ENCODE measurements at places on chromosomes 1 and 21.

GRCh38 chr1:16237343-16237830, 404 bp upstream of the CPLANE2 start:
- no peak for DNase-seq

GRCh38 chr1:241608379-241609033, 31.7 kb downstream of the CHML start:
- DNase-seq = no peak

DNA sequence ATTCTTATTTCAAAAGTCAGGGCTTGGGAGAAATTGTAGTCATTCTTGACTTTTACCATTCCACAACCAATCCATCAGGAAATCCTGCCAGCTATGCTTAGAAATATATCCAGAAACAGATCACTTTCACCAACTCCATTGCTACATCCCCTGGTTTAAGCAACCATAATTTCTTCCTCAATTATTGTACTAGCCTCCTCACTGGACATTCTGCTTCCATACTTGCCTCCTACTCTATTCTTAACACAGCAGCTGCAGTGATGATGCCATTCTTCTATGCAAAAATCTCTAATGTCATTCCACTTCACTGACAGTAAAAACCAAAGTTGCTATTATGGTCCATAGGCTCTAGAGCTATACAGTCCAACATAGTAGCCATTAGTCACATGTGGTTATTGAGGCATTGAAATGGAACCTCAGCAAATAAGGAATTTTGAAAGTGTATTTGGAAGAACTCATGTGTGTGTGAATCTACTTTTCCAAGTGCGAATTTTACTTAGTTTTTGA, 110.7 kb upstream of the KIAA0040 start:
- no peak for DNase-seq

- no peak for DNase-seq
Measured at GRCh38 chr1:33465316-33465715, 7.1 kb upstream of the ZSCAN20 start.

DNA sequence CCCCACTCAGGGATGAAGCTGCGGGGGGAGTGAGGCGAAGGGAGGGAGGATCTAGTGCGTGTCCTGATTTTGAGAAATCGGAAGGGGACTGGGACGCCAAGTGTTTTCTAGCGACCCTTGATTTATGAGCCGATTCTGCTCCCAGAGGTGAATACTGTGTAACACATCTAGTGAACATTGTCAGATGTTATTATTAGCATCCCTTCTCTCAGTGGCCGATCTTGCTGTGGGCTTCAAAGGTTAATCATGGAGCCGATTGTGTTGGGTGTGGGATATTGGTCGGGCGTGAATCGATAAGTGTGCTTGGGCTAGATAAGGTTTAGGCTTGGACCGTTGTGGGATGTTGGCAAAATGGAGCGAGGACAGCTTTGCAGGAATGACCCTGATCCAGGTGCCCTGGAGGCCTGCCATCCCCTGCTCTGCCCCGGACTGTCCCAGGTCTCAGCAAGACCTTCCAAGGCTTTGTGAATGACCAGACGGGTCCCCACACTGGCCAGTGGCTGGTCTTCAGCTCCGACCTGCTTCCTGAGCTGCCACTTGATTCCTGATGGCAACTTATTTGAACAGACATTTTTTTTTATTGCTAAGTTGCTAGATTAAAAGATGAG, 2.2 kb downstream of the AJAP1 start:
- no peak for DNase-seq

- no peak for DNase-seq
Measured at GRCh38 chr1:203526130-203526529, 32.2 kb downstream of the OPTC start.

DNA sequence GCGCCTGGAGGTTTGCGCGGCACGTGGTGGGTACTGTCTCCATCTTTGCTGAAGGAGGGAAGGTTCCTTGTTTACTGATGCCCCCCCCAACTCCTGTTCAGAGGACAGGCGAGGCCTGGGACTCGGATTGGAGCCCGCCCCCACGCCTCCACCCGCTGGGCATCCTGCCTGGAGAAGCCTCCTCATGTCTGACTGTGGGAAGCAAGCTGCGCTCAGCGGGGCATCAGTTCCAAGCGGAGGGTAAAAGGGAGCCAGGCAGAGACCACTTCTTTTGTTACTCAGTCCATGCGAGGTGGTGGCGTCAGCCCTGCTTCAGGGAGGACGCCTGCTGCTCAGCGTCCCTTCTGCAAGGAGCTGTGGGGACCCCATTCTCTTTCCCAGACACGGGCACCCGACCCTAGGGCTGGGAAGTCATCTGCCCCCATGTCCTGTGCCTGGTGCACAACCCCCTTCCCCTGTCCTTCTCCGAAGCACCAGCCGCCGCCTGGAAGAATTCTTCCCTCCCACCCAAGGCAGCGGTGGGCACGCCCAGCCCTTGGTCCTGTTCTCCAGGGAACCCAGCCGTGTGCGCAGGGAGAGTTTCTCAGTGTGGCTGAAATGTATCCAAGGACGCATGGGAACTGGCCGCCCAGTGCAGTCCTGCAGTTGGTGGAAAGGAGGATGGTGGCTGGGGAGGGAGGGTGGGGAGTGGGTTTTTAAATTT, 414.0 kb downstream of the CAMTA1 start:
- DNase-seq = no peak

DNA sequence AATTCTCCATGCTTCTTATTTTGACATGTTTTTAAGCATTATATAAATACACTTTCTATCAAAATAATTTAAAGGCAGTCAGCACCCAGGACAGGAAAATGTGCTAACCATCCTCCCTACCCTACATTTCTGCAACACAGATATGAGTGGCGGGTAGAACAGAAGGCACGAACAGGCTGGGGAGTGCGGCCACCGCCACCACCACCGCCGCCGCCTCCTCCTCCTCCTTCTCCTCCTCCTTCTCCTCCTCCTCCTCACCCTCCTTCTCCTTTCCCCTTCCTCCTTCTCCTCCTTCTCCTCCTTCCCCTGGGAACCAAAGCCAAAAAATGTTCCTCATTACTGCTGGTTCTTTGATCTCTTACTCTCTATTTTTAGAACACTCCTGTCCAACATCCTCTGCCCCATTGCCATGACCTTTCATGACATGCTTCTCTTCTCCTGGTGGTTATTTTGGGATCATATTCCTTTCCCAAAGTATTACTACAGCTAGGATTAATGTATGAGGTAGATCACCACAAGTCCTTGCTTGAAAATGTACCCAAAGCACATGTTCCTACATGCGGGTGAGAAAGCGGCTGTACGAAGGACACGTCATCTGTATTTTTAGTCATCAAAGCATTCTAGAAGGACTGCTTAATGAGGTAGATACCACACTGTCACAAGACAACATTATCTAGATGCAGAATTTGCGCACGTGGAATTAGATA, 24.5 kb upstream of the CCN1 start:
- no peak for DNase-seq

DNA sequence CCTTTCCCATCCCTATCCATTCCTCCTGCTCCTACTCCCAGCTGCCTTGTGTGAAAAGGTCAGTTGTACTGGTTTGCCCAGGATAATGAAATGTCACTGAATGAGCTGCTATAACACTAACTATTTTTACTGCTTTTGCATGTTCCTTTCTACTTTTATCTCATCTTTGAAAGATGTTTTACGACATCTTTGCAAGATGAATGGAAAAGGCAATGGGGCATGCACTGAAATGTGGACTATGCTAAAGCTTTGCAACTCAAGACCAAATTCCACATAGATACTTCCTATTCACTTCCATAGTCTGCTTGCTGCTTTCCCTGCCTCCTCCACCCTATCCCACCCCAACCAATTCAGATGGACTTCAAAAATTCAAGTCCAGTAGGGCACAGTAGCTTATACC, 111.3 kb downstream of the SETD4 start:
- DNase-seq = no peak

GRCh38 chr1:61082311-61083012, at the start of gene NFIA:
TSS of gene NFIA (plus strand) at chr1:61082561.
- no peak for DNase-seq

GRCh38 chr1:1255611-1256010, 9.1 kb upstream of the C1QTNF12 start:
- DNase-seq = no peak

DNA sequence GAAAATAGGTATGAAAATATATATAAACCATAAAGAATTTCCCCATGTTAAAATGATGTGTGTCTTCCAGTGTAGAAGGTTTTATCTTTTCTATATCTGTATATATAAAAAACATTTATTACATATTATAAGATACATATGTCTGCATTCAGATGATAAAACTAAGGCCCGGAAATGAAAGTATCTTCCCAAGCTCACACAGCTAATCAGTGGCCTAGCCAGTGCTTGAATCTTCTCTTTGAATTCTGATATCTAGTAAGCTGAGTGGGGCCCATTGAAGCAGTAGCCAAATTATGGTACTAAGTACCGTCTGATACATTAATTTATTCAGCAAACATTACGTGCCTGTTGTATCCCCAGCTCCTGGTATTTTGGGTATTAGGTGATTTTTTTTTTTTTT, 28.6 kb downstream of the UCK2 start:
- no peak for DNase-seq

GRCh38 chr1:248807067-248807737, 18.5 kb downstream of the SH3BP5L start:
- DNase-seq = peak; percentile 44

DNA sequence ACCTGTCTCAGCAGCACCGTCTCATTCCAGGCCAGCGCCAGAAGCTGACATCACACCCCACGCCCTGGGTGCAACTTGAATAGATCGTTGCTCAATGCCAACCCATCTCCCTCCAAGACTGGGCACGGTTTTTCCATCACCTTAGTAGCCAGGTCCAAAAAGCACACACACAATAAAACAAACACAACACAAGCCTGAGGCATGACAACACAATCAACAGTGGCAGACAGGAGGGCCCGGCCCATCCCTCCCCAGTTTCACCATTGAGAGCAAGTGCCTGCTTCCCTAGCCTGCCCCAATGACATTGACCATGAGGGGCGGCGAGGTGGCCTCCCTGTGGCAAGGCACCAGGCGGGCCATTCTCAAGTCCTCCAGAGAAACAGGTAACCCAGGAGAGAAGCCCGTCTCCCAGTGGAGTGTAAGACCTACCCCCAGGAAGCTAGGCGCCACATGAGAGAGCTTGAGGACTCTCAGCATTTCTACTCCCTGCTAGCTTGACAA, 2.7 kb downstream of the IFFO2 start:
- DNase-seq = no peak

GRCh38 chr1:84425150-84425896, 27.0 kb downstream of the DNASE2B start:
- DNase-seq = no peak

GRCh38 chr1:9200441-9200840, 34.1 kb upstream of the H6PD start:
- DNase-seq = no peak

- DNase-seq = no peak
Measured at GRCh38 chr1:195954848-195955247, 653.4 kb downstream of the KCNT2 start.

DNA sequence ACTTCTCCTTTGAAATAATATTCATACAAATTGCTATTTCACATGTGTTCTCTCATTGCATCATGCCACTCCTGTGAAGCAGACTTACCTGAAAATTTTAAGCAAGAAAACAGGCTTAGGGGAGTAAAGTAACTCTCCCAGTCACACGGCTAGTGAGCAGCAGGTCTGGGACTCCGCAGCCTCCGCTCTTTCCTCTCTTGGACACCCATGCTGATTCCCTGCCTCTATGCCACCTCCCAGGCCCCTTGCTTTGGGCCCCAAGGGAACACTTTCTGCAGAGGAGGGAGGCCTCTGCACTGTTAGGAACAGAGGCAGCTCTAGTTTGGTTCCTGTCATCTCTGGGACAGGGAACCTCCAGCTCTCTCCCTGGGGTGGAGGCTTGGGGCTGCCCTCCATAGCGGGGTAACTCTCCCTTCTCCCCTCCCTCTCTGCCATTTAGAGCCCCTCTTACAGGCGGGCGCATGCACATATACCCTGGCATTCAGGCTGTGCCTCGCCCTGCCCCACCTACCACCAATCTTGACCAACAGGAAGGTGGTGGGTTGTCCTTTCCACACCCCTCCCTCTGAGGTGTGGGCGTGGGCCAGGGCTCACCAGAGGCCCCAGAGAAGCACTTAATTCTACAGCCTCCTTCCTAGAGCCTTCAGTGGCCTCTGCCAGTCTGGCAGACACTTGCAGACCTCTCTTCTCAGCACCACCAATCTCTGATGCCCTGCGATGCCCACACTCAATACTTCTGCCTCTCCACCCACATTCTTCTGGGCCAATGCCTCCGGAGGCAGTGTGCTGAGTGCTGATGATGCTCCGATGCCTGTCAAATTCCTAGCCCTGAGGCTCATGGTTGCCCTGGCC, at the start of gene RXFP4:
Gene RXFP4 (plus strand): TSS at position 646 of the 852 bp plus-strand sequence. CDS start 72 bp downstream, at position 718.
- DNase-seq = no peak

DNA sequence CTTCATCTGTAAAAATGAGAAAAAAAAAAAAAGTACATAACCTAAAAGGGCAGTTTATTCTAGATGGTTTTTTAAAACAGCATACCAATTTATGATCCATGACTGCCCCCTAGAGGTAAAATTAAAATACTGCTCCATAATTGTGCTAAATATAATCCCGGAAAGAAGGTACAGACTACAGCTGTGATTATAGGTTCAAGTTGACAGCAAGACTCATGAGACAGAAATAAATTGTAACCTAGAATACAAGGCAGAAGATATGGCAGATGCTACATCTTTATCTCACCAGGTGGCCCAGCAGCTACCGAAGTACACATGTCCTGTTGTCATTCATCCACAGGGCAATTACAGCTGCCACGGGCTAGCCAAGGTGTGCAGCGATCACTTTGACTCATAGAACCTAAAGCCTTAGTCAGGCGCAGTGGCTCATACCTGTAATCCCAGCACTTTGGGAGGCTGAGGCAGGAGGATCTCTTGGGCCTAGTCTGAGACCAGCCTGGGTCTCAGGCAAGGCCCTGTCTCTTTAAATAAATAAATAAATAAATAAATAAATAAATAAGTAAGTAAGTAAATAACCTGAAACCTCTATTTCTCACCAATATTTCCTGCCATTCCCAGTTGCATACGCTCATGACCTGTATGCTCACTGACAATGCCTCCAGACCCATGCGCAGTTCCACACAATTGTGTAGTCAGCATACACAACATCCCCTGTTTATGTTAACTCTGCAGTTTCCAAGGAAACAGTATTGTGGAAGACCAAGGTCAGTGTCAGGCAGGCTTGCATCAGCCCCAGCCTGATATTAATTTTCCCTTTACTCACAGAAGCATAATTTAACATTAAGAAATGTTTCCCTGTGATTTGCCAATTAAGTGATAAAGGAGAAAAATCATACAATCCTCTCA, 18.3 kb upstream of the PPIE start:
- no peak for DNase-seq

GRCh38 chr1:184929711-184930202, 44.6 kb downstream of the NIBAN1 start:
- no peak for DNase-seq

- DNase-seq = no peak
Measured at GRCh38 chr1:194295685-194296084, 1109.3 kb upstream of the B3GALT2 start.

DNA sequence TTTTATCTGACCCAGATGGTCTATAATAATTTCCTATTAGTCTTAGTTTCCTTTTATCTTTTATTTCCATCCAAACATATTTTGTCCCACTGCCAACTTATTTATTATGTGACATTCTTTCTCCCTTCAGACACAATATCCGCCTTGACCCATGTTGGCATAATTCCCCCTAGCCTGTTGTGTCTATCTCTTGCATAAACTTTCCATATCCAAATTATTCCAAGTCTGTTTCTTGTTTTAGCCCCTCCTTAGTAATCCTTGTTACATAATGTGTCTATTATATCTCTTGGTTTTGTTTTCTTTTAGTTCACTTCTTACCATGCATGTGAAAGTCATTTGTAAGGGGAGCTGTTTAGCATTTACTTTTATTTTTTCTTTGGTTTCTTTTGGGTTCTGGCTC, 81.6 kb upstream of the CACHD1 start:
- DNase-seq = no peak

All from activated CD4-positive, alpha-beta T cell treated with anti-CD3 and anti-CD28 coated beads for 24 hours (primary cell).